ENCODE measurements at places on chromosomes 11 and 22.

DNA sequence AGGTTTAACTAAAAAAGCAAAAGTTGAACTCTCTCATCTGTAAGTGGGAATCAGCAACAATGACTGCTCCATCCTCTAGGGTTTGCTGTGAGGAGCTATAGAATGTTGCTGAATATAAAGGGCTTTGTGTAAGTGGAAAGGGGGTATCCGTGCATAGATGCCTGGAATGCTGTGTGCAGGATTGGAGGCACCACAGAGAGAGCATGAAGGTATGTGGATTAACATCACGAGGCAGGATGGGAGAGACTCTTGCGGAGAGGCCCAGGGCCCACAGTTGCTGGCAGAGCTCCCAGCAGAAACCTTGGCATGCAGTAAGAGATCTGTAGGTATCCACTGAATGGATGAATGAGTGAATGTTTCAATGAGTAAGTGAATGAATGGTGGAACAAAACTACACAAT, 298.7 kb upstream of the DDI1 start:
- DNase-seq, result no peak

DNA sequence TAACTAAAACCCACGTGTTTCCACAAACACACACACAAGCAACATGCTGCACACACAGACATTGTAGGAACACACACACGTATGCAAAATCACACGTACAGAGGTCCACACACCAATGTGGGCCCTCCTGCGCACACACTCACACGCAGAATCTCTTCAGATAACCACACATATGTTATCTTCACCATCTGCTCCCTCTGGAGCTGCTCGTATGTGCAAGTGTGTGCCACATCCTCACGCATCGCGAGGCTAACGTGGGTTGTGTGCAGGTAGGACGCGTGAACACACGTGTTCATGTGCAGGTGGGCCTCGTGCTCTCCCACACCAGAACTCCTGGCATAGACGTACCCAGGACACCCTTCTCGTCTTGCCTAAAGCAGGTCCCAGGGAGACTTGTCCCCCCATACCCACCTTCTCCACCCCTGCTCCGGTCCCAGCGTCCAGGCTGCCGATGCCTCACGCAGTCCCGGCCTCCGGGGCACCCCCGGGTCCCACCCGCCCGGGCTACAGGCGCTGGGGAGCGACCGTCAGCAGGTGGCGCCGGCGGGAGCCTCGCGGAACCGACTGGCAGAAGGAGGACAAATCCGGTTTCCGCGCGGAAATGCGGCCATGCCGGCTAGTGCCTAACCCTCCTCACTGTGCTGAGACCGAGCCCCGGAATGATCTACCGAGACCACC, 10.3 kb upstream of the IGSF9B start:
- DNase-seq, result no peak

DNA sequence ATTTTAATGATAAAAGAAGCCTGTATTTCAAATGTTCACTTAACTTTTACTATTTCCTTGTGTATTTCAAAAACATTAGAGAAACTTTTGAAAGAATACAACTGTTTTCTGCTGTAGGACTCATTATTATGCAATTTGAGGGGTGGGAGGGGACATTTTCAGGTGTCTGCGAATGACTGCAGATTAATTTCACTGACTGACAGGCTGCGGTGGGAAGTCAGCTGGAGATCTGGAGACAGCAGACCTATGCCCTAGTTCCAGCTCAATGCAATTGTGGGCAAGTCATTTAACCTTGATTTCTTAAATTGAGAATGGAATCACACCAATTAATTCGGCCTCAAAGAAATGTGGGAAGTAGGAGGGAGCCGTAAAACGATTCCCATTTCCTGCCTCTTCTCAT, 128.7 kb downstream of the ARL14EP start:
- DNase-seq, result no peak

DNA sequence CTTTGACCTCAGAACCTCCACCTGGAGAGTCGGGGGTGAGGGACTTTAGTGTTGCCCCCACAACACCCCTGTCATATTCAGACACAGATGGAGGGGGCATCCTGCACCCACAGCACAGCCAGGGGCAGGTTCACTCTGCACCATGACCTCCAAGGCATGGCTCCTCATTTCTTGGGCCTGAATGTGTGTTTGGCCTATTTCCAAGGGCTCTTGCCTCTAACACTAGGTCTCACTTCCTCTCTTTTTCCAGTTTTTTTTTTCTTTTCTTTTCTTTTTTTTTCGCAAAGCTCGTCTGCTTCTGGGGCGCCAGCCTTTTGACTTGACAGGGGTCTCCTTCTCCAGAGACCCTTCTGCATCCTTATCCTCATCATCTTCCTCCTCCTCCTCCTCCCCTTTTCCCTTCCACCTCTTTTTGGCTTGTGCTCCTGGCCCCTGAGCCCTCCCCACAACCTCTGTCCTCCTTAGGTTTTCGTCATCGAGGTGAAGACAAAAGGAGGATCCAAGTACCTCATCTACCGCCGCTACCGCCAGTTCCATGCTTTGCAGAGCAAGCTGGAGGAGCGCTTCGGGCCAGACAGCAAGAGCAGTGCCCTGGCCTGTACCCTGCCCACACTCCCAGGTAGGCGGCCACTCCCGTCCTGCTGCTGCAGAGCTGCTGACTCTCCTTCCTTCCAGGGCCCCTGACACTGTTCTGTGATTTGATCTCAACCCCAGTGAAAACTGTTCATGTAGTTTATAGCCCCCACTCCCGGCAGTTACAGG, 3.8 kb downstream of the NCF4 start:
- no peak for DNase-seq
